ENCODE measurements at places on chromosomes 16 and 17.

- no peak for DNase-seq
Observed at GRCh38 chr17:8044819-8045810, 6.3 kb downstream of the ALOX15B start.

DNA sequence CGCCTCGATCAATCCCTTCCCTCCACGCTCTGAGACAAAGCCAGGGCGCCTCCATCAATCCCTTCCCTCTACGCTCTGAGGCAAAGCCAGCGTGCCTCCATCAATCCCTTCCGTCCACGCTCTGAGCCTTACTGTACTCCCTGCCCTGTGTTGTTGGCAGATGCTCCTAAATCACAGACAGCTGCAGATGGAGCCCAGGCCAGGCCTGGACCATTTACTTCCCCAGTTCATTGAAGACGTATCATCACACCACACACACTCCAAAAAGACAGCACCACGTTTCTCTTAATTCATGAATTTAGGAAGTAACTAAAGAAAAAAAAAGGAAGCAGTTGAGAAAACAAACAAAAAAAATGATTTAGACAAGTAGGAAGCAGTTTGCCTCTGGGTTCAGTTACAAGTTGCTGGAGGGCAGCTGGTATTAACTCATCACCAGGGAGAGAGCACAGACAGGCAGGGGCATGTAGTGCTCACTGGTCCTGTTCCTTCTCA, 7.4 kb upstream of the CD300LD start:
- DNase-seq = no peak

- DNase-seq = peak; percentile 20
Observed at GRCh38 chr17:7549401-7550055, 670 bp downstream of the TNFSF12 start.

DNA sequence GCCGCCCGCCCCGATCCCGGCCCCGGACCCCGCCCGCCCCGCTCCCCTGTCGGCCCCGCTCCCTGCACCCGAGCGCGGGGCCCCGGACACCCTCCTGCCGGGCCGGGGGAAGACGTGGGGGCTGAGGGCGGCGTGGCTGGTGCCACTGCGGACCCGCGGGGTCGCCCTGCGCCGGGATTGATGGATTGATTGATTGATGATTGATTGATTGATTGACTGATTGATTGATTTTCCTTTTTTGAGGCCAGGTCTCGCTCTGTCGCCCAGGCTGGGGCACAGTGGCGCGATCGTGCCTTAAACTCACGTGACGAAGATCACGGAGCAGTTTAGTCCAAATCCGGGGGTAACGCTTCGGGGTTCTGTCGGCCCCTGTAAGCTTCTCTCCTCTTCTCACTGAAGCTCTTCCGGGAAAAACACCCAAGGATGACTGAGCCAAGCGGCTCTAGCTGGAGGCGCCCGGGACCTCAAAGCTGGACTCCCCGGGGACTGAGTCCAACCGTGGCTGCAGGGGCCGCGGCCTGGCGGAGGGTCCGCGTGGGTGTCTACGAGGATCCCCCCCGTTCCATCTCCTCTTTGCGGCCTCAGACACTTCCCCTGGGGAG, 40.2 kb upstream of the BHLHA9 start:
- DNase-seq = no peak

GRCh38 chr16:67339453-67339852, 12.8 kb downstream of the LRRC36 start:
- DNase-seq = no peak

- no peak for DNase-seq
Observed at GRCh38 chr17:1945621-1946020, 79.5 kb downstream of the RTN4RL1 start.

GRCh38 chr16:47939680-47940079, 216.1 kb downstream of the ABCC12 start:
- no peak for DNase-seq

DNA sequence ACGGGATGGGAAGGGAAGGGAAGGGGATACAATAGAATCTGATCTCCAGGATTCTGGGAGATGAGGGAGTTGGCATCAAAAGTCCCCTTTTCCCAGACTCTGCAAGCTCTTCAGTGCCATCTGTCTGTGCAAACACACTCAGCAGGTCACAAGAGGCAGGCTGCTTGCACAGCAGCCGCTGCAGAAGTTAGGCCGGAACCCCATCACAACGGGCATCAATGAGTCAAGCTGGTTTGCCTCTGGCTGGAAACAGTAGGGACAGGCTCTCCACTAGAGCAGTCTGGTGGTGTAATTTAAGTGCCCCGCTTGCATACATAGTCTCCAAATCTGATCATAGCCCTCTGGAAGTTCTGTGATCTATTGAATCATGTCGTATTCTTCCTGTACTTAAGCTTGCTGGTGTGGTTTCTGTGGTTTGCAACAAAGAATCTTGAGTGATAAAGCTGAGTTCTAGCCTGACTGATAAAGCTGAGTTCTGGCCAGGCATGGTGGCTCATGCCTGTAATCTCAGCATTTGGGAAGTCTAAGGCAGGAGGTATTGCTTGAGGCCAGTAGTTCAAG, 33.7 kb upstream of the KDM8 start:
- peak; percentile 34 for DNase-seq

DNA sequence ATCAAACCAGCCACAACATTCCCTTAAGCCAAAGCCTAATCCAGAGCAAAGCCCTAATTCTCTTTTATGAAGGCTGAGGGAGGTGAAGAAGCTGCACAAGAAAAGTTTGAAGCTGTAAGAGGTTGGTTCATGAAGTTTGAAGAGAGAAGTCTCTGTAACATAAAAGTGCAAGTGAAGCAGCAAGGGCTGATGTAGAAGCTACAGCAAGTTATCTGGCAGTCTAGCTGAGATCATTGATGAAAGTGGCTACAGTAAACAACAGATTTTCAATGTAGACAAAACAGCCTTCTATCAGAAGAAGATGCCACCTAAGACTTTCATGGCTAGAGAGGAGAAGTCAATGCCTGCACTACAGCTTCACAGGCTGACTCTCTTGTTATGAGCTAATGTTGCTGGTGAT, 52.5 kb downstream of the NACA2 start:
- DNase-seq = no peak

GRCh38 chr17:2655546-2655945, 56.0 kb downstream of the CLUH start:
- DNase-seq = no peak

GRCh38 chr17:39852239-39852638, 11.9 kb downstream of the IKZF3 start:
- DNase-seq = no peak

- no peak for DNase-seq
Observed at GRCh38 chr16:83458612-83459011, 349.2 kb upstream of the HSBP1 start.

DNA sequence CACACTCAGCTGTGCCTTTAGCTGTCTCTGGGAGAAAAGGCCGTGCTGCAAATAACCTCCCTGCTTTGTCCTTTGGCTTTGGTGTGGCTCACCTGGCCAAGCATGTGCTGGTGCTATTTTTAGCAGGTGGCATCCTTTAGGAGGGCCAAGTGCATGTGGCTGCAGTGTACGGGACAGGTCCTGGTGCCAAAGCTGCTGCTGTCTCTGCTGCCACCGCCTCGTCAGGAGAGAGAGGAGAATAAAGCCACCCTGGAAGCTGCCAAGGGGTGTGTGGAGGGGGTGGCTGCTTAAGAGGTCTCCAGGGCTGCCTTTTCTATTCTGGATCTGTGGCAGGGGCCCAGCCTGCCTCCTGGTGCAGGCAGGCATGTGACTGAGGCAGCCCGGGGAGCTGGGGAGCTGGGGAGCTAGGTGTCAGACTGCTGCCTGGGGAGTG, 6.2 kb downstream of the AKAP1 start:
- DNase-seq = no peak

DNA sequence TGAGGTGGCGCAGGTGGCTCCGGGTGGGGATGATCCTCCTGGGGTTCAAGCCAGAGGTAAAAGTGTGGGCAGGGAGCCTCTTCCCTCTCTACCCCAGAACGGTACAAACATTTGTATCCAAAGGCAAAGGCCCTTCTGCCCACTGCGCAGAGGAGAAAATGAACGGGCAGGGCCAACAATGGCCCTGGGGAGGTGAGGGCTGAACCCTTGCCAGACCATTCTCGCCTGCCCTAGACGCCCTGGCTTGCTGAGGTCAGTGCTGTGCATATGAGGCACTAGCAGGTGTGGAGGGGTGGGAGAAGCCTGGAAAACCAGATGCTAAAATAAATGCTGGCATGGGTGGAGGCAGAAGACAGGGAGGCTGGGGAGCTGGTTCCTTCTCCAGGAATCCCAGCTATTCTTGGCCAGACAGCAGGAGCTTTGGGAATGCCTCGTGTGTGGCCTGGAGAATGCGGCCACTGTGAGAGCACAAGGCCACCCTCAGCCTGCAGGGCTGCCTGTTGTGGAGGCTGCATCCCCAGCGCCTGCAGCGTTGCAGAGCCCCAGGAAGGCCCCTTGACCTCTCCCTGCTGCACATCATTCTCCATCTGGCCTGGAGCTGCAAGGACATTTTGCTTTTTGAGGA, 4.5 kb downstream of the C17orf50 start:
- no peak for DNase-seq

GRCh38 chr17:47204722-47205418, 4.3 kb upstream of the MYL4 start:
- no peak for DNase-seq

GRCh38 chr17:76000016-76000754, 470 bp upstream of the CDK3 start:
- DNase-seq = peak; percentile 41

DNA sequence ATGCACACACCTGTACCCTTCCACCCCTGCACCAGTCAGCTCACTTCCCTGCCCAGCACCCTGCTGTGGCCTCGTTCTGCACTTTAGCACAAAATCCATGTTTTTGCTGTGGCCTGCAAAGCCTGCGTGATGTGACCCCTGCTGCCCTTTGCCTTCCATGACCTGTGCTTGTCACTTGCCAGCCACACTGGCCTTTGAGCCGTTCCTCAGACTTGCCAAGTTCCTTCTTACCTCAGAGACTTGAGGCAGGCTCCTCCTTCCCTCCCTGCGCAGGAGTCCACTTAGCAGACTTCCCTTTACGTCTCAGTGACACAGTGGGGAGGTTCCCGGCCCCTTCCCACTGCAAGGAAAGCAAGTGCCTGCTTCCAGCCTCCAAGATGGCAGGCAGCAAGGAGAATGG, 134.7 kb downstream of the SNX29 start:
- DNase-seq = no peak

- DNase-seq = no peak
Observed at GRCh38 chr16:68217506-68217905, 18.4 kb downstream of the ESRP2 start.

GRCh38 chr16:21598206-21598605, 1.2 kb upstream of the METTL9 start:
- no peak for DNase-seq

DNA sequence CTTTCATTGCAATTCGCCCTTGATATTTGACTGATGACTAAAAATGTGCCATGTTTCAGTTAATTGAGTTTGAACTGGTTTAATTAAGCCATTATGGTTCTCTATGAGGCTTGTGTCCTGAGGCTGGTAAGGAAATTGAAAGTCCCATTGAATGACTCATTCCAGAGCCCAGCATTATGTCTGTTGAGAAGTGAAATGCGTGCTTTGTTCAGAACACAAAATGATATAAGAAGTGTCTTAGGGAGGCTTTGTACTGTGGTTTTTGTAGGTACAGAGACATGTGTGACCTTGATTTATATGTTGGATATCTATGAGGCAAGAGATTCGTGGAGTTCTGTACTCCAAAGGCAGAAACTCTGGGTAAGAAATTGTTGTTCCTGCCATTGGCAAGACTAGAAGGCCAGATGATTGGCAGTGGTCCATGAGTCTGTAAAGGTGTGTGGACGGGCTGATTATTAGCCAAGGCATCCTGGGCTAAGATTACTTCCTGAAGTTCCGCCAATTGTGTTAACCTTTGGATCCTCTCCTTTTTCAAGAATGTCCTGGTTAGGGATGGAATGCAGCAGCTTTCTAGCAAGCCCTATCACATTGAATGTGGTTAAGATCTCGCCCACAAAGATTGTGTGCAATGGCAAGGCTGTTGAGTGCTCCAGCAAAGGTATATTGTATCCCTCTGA, 103.7 kb downstream of the NPIPB5 start:
- DNase-seq = no peak

DNA sequence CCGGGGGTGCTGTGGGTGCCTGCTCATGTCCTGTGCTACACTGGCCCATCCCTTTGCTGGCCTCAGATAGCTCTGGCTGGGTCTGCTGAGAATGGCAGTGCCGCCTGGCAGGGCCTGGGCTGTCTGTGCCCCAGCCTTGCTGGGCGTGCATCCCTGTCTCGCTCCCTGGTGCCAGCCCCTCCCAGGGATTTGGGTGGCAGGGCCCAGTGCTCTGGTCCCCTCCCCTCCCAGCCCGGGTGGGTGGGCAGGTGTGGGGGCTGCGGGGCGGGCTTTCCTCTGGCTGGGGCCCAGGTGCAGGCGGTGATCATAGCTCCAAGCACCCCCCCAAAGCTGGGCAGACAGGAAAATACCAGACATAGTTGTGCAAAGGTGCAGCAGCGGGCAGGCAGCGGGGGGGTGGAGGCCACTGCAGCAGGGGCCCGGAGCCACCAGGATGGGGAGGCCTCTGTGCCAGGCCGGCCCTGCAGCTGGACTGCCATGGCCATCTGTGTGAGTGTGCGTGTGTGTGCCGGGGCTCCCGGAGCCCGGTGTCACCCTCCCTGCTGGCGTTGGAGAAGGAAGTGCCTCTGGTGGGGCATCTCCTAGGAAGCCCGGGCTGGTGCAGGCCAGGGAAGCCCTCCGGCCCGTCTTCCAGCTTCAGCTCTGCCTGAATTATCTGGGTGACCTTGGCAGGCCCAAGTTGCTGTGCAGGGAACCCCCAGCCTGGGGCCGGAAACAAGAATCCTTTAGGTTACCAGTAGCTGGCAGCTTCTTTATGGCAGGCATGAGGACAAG, 7.4 kb downstream of the GLIS2 start:
- DNase-seq = no peak

DNA sequence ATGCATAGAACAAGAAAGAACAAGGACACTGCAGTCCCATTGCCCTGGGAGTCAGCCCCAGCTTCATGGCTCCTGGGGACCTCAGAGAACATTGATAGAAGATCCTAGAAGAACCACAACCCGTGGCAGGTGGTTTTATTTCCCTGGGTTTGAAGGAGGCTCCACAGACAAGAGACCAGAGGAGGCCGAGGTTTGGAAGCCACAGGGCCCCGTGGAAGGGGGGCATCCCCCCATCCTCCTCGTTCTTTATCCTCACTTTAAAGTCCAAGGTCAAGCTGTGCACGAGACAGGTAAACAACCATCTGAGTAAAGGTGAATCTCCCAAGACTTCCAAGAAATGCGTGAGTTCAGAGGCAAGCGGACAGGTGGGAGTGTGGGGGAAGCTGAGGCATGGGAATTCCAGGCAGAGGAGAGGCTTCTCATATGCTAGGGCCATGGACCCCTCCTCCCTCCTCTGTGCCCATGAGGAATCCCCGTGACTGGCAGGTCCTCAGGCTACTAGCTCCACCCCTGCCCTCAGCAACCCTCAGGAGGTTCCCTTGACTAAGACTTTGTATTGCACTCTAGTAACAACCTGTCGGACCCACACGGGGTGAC, 849 bp upstream of the SULT1A1 start:
- DNase-seq = no peak

- no peak for DNase-seq
Observed at GRCh38 chr17:67245694-67246402, 852 bp upstream of the HELZ start.

DNA sequence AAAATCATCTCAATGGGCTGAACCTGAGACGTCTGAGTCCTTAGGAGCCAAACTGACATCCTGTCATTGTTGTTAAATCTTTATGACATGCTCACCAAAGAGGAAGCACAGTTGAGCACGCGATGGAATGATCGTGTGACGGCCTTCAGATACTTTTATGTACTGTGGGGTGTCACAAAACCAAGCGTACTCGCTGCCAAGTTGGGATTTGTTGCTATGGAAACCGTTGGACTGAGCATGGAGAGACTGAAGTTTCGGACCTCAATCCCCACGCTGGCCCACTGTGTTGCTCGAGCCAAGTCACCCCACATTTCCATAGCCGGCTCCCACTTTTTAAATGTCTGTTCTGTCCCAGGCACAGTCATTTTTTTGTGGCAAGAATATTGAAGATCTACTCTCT, 222.8 kb upstream of the SDK2 start:
- DNase-seq = no peak

Measured in stimulated activated CD8-positive, alpha-beta memory T cell treated with anti-CD3 and anti-CD28 coated beads, Interleukin-7, amount 100 ng/mL, for 4 hours (primary cell).